CD4-positive, alpha-beta T cell treated with Interleukin-10 for 1 hour (primary cell): ENCODE measurements at places on chromosomes 3 and 15.

DNA sequence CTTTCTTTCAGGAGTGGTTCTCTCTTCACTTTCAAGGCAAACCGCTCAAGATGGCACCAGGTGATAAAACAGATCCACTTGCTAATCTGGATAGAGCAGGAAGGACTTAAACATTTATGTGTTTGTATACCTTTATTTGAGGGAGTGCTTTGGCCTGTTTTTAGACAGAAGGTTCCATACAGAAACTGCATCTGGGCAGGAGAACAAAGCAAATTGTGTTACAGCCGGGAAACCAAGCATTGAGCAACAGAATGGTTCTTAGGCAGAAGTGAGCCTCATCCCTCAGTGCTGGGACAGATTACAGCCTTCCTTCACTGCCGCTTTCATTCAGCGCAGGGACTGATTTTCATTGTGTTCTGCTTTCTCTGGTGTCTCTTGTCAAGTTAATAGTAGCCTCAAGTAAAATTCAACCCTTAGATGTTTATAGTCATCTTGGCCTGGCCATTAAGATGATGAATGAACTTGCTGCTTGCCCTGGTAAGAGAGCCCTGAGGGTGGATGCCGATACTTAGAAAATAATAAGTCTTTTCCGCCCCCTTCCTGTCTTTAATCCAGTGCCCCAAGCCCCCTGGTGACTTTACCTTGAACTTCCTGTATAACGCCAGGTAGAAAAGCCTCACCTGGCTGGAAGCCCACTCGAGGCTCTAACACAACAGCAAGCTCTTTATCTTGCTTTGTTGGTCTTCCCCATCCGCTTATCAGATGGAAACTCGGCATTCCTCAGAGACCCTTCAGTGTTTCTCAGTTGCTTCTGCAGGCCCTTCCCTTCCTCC, 168.0 kb upstream of the CTDSPL start:
- DNase-seq = no peak

DNA sequence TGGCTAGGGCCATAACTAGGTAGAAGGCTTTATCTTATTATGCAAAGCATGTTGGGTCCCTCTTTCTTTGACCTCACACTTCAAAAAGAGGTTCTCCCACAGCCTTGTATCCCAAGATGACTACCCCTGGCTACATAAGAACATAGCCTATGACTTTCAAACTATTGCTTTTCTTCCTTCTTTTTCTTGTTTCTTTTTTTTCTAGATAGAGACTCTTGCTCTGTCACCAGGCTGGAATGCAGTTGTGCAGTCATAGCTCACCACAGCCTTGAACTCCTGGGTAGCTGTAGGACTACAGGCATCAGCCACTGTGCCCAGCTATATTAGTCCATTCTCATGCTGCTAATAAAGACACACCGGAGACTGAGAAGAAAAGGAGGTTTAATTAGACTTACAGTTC, 47.2 kb downstream of the DIPK2A start:
- DNase-seq = no peak

DNA sequence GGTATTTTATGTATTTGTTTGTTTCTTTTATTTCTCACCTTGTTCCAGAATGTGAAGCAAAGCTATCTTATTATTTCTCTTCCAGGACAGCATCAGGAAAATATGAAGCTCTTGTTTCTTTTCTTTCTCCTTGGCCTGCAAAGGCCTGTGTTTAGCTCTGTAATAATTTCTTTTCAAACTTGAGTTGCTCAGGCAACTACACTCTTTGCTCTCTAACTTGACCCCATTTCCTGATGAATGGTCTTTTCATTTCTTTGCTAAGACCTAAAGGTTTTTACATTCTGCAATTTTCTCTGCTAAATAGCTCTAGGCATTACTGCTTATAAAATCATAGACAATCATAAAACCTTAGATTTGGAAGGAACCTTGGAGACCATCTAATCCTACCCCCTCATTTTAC, 26.2 kb upstream of the ZNF770 start:
- DNase-seq = no peak

DNA sequence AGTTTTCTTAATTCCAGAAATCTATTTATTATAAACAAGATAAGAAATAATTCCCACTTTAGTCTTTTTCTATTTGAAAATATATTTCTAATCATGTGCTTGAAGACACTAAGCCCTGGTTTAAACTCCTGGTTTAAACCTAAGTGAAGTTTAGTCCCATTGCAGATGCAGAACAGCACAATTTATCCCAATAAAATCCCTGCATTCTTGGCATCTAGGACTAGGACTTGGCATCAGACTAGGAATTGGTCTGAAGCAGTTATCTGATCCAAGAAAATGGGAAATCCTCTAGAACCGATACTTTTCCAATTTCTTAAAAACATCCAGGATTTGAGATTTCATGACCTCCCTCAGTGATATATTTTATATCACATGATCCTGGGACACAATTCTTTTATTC, 168.8 kb upstream of the VEPH1 start:
- no peak for DNase-seq

DNA sequence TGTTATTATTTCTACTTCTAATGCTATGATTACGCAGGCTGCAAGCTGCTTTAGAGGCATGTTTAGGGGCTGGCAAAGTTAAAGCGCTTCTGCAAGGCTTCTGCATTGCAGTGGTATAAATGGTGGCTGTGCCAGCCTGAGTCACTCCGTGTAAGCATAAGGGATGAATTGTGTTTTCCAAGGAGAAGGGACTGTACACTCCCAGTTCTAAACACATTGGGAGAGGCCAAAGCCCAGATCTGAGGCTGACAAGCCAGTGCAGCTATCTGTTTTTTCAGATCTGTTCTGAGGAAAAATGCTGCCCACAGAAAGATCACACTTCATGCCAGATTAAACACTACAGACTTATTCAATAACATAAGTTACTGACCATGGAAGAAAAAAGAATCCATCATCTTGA, 83.8 kb downstream of the PRICKLE2 start:
- DNase-seq = no peak

GRCh38 chr3:155664925-155665695, 79.8 kb downstream of the PLCH1 start:
- DNase-seq = no peak

DNA sequence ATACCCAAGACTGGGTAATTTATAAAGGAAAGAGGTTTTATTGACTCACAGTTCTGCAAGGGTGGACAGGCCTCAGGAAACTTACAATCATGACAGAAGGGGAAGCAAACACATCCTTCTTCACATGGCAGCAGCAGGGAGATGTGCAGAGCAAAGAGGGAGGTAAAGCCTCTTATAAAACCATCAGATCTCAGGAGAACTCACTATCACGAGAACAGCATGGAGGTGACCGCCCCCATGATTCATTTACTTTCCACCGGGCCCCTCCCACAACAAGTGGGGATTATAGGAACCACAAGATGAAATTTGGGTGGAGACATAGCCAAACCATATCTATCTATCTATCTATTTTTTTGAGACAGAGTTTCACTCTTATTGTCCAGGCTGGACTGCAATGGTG, 5.4 kb downstream of the GDPGP1 start:
- DNase-seq = no peak

DNA sequence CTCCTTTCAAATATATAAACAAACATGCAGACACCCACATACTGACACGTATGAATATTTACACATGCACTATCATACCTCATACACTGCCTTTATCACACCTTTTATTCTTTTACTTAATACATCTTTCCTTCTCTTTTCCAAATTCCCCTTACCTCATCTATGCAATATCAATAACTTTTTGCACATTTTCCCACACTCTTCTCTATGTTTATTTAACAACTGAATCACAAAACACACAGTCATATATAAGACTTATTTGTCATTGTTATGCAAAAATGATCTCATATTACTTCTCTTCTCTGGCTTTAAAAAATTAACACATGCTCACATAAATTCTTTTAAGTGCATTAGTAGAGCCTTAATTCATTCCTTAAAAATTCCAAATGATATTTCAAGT, 461.4 kb downstream of the DIPK2A start:
- DNase-seq = no peak

GRCh38 chr3:144362126-144362525, 390.5 kb downstream of the DIPK2A start:
- DNase-seq = no peak

GRCh38 chr3:62027796-62028195, 345.6 kb downstream of the FEZF2 start:
- DNase-seq = no peak

DNA sequence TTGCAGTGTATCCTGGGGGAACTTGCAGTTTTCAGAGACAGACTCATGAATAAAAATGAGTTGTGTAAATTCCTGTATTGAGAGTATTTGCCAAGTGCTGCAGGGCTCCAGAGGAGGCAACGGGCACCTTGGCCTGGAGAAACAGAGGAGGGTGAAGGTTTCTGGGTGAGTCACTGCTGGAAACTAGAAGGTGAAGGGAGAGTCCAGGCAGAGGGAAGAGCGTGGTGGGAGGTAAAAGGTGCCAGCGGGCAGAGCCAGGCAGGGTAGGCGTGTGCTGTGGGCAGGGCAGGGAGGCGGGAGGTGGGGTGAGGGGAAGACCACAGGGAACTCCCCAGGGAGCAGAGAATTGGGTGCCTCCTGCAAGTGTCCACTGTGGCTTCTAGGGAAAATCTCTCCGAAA, 120.8 kb downstream of the SLCO3A1 start:
- no peak for DNase-seq

- DNase-seq = no peak
These were observed 5.9 kb upstream of the GP9 start for GRCh38 chr3:129054605-129055104.

DNA sequence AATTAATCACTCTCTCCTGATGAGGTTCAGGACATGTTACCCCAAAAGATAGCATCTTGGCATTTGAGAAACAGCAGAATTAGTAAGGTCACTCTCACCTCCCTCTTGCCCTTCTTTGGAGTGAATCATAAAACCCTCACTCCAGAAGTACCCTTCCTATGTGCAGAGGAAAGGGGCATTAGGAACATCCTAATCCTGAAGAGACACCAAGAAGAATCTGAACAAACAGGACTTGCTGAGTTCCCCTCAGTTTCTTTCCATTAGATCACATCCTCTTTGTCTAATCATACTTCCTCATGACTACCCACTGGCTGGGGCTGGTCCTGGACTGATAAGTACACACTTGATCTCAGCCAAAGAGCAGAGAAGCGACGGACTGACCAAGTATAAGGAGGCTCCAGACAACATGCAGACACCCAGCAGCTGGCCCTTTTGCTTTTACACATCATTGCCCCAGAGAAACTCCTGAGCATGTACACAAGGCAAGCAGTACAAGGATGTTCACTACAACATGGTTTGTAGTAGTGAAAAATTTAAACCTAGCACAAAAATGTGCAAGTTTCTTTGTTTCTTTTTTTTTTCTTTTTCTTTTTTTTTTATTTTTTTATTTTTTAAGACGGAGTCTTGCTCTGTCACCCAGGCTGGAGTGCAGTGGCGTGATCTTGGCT, 15.0 kb upstream of the TM6SF1 start:
- DNase-seq = no peak

DNA sequence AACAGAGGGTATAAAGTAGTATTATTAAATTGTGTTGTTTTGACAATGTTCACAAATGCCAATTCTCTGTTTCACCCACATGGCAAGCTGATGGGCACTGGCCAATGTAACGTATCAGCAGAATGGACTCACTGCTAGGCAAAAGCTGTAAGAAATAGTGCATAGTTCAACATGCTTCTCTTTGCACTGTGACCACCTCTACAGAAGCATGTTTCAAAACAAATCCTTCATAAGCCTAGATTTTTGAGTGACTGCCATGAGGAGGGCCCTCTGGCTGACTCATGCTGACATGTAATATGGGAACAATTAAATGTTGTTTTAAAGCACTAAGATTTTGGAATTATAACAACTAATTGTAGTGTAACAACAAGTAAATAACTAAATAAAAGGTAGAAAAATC, 3.2 kb downstream of the GBE1 start:
- no peak for DNase-seq

DNA sequence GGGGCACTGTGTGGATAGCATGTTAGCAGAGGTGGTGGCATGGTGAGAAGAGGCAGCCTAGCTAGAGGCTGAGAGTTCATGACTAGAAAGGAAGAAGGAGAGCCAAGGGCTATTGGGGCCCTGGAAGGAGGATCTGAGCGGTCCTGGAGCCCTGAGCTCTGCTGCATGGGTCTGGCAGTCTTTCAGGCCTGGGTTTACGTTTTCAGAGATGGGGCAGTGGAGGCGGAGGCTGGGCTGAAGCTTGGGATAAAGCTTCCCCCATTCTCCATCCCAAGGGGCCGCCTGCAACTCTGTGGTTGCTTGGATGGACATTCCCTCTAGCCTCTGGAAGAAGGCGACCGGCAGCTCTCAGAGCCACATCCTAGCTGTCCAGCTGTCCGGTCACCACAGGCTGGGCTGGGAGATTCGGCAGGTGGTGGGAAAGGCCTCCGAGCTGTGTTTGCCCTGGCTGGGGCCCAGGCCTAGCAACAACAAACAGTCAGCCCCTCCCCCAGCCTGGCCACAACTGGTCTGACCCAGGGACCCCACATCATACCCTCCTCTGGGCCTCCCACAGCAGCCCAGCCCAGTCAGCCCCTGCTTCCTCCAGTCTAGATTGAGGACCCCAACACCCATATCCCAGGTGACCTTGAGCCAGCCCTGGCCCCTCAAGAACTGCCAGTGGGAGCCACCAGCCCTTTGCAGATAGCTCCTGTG, 1.8 kb upstream of the SLC38A3 start:
- DNase-seq = no peak

DNA sequence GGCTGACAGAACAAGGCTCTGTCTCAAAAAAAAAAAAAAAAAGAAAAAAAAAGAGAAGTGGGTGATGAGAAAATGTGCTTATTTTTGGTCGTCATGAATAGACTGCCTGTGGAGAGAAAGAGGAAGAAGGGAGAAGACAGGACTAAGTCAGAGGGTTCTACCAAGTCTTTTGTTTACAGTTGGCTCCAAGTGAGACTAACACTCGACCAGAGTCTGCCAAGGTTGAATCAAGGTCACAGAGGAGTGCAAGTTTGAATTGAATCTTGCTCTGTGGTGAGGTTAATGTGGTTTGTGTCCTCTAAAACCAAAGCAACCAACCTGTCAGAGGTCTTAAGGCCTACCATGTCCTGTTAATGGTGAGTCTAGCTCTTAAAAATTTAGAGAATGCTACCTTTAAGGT, 334.1 kb upstream of the GRM7 start:
- no peak for DNase-seq

GRCh38 chr3:155744626-155745324, at the start of gene PLCH1:
Gene PLCH1 (minus strand): TSS chr3:155745071. CDS start chr3:155704224, 40,847 bp downstream.
- DNase-seq = peak; percentile 50
